Naive thymus-derived CD4-positive, alpha-beta T cell (primary cell): ENCODE measurements at places on chromosomes 6 and 20. TPM values are rescaled to one million over a fixed set of nuclear protein-coding genes. Genes with fewer than 3 reads are reported as not detected.

DNA sequence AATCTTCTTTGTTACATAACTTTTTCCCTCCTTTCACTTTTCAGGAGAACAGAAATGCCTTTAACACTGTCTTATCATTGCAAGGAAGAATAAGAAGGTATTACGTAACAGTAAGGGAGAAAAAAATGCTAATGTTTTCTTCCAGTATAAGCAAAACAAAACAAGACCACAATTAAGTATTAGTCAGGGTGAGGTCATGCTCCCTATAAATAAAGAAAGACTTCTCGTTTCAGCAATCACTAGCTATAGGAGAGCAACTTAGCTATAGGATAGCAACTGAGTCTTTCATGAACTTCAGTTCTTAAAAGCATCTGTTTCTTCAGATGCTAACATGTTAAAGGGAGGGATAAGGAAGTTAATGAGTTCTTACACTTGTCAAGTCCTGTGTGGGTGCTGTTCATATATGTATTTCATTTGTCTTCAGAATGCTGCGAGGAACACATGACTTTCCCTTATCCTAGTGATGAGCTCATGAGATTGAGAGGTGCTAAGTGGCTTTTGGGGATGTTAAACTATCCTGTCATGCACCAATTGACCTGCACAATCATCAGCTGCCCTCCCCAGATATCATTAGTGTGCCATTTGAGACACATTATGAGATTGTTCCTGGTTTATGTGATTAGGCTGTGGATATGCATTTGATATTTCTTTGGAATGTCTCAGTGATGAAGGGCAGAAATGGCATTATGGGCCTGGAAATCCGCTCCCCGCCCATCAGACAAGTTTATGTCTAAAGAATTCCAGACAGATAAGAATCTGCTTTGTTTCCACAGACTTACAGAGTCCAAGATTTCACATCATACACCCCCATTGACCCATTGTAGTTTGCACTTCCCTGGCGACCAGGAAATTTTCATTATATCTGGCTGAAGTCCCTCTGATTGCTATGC, 37.5 kb downstream of the LAMA4 start:
- no peak for DNase-seq

Gene PRKN
- total RNA-seq: 9.0 TPM

Gene SCUBE3
- total RNA-seq: not detected

Gene CAGE1
- total RNA-seq: 0.16 TPM

Gene MRPL18
- total RNA-seq: 39.8 TPM
